ENCODE measurements at places on chromosomes 3 and 15.

DNA sequence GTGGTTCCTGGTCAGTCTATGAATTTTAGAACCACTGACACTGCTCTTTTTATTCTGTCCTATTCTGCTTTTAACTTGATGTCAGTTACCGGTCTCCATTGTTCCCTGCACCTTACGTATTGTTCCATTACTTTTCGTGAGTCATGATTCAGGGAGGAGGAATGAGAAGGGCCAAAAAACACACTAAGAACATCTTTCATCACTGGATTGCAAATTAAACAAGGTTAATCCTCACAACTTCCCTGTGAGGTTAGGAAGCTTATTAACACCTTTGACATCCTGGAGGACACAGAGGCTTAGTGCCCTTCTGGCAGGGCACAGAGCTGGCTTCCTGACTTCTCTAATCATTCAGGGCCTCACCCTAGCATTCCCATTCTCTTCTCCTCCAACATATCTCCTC is 227.6 kb upstream of the SATB1 start:
- DNase-seq = no peak

- DNase-seq = no peak
Measured at GRCh38 chr3:129888771-129889170, 4.7 kb downstream of the TMCC1 start.

GRCh38 chr15:32957219-32957618 is 237.3 kb downstream of the FMN1 start:
- DNase-seq = no peak

- no peak for DNase-seq
Measured at GRCh38 chr15:65956307-65956706, 87.0 kb downstream of the RAB11A start.

- DNase-seq = no peak
Measured at GRCh38 chr3:59644479-59645402, 594.9 kb upstream of the CFAP20DC start.

GRCh38 chr3:147333098-147333497 is 73.2 kb downstream of the ZIC4 start:
- DNase-seq = no peak

- DNase-seq = no peak
Measured at GRCh38 chr3:113055961-113056360, 65.2 kb downstream of the GTPBP8 start.

GRCh38 chr3:130514681-130515080 is 2.3 kb upstream of the COL6A6 start:
- no peak for DNase-seq

DNA sequence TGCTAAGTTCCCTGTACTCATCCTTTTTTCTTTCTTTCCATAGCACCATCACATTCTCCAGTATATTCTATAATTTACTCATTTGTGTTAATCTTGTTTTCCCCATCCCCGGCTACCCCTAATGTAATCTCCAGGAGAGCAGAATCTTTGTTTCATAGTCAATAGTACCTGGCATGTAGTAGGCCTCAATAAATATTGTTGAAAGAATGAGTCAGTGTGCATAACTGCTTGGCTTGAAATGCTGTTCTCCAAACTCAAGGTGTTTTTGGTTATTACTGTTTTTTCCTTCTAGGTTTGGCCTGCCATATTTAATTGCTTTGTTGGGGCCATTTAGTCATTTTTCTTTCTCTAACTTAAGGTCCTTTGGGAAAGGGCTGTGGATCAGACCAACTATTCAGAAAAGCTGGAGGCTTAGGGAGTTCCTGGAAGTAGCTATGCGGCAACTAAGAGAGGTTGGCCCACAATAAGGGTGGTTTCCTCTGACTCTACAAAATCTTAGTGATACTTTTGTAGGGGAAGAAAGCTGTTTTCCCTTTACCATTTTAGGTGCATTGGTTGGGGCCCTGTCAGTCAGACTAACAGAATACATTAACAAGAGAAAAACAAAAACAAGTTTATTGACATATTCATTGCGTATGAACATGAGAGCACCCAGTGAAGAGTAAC is 28.4 kb downstream of the KAT2B start:
- no peak for DNase-seq

DNA sequence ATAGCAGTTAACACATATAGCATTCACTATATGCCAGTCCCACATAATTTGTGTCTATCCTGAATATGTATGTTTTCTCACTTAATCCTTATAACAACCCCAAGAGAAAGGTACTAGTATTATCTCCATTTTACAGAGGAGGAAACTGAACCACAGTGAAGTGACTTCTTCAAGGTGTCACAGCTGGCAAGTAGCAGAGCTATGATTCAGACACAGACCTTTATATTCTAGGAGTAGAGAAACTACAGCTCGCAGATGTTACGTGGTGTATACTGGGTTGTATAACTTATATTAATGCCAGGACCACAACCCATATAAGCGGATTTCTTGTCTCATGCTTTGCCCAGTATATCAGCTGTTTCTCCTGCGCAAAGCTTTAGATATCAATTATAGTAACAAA is 29.5 kb upstream of the ICE2 start:
- DNase-seq = no peak

GRCh38 chr15:38130740-38131498 is 121.7 kb upstream of the SPRED1 start:
- DNase-seq = peak; percentile 4

DNA sequence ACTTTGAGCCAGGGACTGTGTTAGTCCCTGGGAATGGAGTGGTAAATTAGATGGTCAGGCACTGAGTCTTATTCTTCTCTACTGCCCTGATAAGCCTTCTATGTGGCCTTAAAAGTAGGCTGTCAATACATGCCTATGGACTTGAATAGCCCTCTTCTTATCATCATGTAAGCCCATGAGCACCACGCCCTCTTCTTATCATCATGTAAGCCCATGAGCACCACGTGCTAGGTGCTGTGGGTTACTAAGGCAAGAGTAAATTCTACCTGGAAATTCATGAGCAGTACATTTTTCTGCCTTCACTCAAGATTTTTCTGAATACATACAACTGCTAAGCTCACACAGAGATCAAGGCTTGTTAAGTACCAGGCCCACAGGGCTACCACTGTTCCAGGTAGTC is 68.5 kb downstream of the DHX30 start:
- DNase-seq = peak; percentile 73

DNA sequence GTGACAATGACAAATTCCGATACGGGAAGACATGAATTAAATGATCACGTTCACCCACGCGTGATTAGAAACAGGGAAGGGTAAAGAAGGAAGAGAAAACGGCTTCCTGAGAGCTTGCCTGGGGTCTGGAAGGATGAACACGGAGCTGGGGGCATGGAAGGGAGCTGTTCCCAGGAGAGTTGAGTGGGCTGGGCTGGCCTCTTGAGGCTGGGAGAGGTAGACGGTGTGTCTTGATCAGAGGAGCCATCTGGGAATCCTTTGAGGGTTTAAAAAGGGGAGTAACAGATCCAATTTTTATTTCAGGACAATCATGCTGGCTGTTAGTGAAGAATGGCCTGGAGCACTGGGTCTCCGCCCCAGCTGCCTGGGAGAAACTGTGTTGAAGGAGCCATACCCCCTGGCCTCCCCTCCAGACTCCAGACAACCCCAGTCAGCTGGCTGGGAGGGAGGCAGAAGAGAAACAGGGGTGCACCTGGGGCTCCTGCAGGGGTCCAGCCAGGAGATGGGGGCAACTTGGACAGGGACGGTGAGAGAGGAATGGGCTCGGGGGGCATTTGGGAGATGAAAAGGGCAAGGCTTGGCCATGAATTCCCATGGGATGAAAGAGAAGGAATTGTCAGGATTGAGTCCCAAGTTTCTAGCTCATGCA is 53.6 kb upstream of the CGNL1 start:
- DNase-seq = peak; percentile 39

- no peak for DNase-seq
Measured at GRCh38 chr3:196189566-196190347, 21.4 kb downstream of the ZDHHC19 start.

GRCh38 chr15:95559875-95560394 is 770.6 kb upstream of the NR2F2 start:
- DNase-seq = peak; percentile 76

DNA sequence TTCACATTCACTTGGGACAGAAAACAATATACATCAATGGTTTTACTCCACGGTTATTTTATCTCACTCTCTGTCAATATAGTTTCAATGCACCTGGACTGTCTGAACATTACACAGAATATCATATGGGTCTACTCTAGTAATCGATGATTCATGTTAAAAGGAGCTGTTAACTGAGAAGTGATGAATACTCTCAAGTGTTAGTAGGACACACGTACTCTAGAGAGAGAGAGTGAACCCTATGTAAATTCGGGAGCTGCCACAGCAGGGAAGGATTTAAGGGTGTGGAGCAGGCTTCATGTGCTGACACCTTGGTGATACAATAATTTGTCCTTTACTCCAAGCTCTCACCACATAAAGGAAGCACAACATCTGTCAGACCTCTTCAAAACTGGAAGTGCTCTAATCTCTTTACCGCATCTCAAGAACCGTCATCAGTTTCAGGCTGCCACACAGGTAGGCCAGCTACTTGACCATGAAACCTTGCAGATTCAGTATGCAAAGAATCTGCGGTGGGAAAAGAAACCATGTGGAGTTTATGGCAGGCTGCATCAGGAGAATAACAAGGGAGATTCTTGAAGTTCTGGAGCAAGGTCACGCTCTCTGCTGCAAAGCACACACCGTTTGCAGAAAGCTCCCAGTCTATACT is 199.2 kb upstream of the TMC3 start:
- DNase-seq = no peak

DNA sequence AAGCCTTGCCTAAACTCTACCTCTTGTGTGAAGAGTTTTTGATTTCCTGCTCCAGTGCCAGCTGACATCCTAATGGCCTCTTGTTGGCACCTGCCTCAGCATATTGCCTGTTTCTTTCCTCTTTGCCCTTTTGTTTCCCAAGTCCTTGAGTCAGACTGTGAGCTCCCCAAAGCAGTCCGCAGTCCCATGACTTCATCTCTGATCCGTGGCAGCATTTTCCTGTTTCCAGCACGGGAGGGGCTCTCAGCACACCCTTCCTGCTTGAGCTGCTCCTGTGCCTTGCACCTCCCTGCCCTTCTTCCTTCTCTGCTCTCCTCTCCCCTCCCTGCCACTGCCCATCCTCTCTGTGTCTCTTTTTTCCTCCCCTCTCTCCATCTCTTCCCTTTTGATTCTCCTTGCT is 179.6 kb downstream of the EPHB1 start:
- DNase-seq = no peak

DNA sequence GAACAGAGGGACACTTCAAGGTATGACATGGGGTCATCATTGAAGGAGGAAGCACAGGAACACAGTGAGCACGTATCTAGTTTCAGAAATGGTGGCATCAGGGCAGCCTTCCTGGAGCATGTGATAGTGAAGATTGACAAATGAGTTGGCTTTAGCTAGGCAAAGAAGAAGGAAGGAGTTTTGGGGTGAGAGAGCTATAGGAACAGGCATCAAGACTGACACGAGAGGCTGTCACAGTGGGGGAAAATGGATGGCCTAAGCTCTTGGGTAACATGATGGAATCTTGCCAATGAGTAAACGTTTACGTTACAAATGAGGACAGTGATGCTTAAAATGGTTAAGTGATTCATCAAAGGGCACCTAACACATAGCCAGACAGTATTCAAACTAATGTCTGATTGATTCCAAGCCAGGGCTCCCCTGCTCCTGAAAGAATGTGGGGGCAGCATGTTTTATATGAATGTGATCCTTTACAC is 23.1 kb upstream of the GPR171 start:
- no peak for DNase-seq

GRCh38 chr15:33492434-33493052 is 181.8 kb downstream of the RYR3 start:
- DNase-seq = no peak

DNA sequence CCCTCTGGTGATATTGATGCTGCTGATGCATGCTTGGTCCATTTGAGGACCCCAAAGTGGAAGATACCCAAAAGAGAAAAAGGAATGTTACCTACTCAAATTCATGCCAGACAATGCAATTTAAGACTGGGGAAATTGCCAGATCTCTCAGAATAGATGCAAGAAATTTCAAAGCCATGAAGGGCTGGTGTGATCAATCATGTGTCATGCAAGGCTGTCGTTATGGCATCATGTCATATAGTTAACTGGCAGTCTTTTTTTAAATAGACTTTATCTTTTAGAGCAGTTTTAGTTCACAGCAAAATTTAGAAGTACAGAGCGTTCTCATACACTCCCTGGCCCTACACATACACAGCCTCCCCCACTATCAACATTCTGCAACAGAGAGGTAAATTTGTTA is 53.1 kb upstream of the ABHD2 start:
- no peak for DNase-seq

DNA sequence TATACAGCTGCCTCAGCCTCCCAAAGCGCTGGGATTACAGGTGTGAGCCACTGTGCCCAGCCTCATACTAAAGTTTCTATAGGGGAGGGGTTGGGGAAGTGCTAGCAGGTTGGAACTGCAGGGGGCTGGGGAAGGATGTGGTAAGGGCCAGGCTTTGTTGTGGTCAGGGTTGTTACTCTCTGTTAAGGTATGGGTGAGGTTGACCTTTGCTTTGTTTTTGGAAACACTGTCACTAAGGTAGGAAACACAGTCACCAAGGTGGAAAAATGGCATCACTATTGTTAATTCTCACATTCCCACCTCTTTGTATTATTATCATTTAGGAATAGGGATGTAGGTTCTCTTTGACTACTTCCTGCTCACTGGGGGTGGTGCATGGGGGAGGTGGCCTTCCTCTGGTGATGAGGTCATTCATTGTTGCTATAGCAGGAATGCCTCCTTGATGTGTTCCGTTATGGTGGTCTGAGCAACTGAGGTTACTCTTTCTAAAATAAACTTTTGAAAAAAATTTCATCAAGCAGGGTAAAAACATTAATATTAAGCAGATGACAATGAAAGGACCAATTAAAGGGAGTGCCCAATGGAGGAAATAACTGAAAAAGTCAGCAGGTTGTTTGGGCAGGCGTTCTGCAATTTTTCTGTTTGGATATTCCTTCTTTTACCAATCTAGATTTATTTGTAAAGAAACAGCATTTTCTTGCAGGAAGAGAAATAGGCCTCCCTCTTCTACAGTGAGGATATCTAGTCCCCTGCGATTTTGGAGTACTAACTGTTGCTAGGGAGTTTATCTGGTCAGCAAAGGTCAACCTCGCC is 150.5 kb downstream of the WDR76 start:
- no peak for DNase-seq

DNA sequence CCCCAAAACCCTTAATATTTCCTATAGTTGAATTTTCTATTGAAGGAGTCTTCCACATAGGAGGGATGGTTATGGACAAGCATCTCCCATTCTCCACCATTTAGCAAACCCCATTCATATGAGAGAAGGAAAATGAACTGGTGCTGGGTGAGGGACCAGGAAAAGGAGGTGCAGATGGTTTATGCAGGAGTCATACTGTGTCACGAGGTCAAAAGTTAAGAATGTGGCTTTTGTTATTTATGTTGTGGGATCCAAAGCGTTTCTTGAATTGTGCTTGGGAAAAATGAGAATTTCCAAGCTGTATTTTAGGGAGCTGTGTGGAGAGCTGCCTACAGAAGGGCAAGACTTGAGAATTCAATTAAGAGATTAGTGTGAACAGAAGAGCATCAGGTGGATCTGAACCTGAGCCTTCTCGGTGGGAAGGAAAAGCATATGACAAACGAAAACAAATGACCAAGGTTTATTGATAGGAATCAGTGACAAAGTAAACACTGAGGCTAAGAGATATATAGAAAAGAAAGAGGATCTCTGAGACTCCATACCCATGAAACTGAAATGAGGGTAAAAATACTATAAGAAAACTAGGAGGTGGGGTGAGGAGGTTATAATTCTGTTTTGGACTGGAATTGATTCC is 473.3 kb upstream of the NR2F2 start:
- no peak for DNase-seq

Data from K562 (cell line).